Smooth muscle cell of the pulmonary artery (primary cell): ENCODE measurements at places on chromosomes 6 and 20. TPM values are rescaled to one million over a fixed set of nuclear protein-coding genes. Genes with fewer than 3 reads are reported as not detected.

The RTN4IP1 gene
- 3.8 and 4.2 TPM in 2 replicates for total RNA-seq

The SLC32A1 gene
- total RNA-seq = not detected in 2 replicates

The NKAIN4 gene
- total RNA-seq = not detected in 2 replicates

The ZC2HC1B gene
- total RNA-seq = not detected in 2 replicates

The EPHA7 gene
- total RNA-seq = 0.07 and 0.26 TPM in 2 replicates

The L3MBTL3 gene
- total RNA-seq = 10.7 and 11.9 TPM in 2 replicates

The PCSK2 gene
- total RNA-seq = 0.07 TPM in 1 of 2 replicates, not detected in the other
